ENCODE measurements at places on chromosomes 3 and 15.

- no peak for DNase-seq
Observed at GRCh38 chr3:167487556-167487955, 13.7 kb upstream of the SERPINI2 start.

GRCh38 chr3:8589880-8590556 lies 54.6 kb downstream of the SSUH2 start:
- no peak for DNase-seq

DNA sequence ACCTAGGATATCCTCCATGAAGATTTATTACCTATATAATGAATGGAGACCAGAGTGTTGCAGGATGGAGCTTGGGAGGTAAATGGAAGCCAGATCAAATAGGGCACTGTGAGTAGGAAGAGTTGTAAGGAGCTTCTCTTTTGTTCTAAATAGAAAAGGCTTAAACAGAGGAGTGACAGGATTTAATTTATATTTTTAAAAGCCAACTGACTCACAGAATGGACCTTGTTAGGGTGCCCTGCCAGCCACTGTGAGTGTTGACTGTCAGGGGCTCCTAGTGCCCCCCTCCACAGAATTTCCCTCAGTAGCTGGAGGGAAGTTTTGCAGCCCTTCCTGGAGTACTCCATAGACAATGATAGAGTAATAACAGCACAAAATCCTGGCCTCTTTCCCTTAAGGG lies 547.5 kb downstream of the MCTP2 start:
- DNase-seq, result no peak

DNA sequence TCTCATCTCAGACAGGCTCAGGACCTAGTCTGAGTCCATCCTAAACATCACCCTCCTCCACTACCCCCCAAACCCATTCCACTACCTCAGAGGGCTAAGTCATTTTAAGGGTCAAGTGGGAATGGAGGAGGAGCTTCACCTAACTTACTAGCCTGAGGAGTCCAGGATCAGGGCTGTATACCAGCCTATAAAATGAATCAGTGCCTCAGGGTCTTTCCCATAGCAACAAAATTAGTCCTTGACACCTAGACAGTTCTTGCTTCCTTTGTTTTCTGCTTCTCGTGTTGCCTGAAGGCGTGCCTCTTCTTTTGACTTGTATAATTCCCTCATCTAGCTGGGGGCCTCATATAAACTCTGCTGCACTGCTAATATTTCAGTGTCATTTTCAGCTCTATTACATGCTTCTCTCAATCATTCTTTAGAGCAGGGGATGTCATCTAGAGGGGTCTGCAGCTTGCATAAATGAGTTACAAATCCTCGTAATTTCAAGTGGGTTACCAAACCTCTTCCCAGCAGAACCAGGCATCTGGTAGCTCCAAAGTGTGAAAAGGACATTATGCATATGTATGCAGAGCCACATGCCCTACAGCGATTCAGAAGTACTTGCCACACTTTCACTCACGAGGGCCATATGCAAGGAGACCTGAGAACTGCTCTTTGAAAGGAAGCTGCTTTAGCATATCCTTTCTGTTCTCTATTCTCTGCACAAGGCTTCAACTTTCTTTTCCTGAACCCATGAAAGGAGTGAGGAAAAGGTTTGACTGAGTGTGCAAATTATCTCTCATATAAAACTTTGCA lies 311.7 kb upstream of the SEMA6D start:
- DNase-seq, result no peak

GRCh38 chr15:47991357-47991756 lies 129.4 kb upstream of the SLC24A5 start:
- DNase-seq, result no peak

GRCh38 chr3:174223626-174224025 lies 635.5 kb upstream of the NAALADL2 start:
- DNase-seq, result no peak

- DNase-seq, result no peak
Observed at GRCh38 chr3:15009167-15009566, 55.9 kb downstream of the MRPS25 start.

- no peak for DNase-seq
Observed at GRCh38 chr3:183087184-183087583, 12.1 kb downstream of the MCCC1 start.

DNA sequence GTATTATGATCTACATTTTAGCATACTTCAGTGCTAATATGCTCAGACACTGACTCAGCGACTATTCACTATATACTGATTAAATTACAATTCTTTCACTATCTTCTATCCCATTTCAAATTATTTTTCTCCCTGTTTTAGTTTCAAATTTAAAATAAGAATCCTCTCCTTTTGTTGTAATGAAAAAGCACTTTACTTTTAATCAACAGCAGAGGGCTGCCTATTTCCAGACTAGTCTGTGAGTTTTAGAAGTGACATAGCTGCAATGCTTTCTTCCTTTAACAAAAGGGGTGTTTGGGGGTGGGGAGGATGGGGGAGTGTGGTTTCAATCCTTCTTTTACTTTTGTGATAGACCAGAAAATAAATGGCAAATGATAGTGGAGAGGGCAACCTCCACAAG lies 2.4 kb downstream of the NEDD4 start:
- DNase-seq, result no peak

DNA sequence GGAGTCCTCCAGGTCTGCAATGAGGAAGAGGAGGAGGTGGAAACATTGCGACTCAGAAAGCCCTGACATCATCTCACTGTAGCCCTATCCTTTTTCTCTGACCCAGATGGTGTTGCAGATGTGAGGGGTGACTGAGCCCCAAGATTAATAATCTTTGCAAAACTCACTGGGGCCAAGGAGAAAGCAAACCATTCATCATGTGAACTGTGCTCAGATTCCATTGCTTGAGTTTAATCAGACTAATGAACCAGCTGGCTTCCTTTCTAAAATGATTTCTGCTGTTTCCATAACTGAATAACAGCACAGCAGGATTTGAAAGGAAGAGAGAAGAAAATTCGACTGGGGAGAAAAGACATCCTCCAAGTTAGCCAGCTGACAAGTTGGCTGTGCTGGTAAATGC lies 13.4 kb upstream of the DGKG start:
- DNase-seq, result no peak

DNA sequence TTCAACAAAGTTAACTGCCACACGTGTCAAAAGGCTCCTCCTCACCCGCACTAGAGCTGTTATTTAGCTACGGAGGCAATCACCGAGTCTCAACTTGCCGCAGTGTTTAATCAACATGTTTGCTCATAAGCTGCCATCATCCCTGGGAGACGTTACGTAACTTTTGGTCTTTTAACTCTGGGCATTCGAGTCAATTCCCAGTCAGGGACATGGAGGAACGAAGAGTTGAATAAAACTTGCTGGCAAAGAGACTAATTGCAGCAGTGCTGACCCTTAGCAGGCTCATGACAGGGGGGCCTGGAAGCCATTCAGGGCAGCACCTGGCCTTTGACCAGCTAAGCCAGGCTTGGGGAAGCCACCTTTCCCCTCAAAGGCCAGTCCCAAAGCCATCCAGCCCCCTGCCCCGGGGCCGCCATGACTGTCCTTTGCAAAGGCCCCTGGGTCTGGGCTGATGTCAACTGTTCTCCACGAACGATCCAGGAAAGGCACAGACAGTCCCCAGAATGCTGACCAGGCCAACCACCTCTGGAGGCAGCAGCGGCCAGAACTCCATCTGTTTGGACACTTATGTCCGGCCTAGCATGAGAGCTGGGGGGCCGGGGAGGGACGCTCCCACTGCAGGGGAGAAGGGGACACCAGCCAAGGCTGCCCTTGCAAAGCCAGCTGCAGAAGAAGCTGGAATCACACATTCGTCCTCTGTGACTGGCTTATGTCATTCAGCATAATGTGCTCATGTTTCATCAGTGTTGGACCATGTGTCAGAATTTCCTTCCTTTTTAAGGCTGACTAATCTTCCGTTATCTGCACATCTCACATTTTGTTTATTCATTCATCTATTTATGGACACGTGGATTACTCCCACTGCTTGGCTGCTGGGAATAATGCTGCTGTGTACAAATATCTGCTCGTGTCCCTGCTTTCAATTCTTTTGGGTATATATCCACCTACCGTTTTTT lies 43.7 kb downstream of the PCSK6 start:
- no peak for DNase-seq

DNA sequence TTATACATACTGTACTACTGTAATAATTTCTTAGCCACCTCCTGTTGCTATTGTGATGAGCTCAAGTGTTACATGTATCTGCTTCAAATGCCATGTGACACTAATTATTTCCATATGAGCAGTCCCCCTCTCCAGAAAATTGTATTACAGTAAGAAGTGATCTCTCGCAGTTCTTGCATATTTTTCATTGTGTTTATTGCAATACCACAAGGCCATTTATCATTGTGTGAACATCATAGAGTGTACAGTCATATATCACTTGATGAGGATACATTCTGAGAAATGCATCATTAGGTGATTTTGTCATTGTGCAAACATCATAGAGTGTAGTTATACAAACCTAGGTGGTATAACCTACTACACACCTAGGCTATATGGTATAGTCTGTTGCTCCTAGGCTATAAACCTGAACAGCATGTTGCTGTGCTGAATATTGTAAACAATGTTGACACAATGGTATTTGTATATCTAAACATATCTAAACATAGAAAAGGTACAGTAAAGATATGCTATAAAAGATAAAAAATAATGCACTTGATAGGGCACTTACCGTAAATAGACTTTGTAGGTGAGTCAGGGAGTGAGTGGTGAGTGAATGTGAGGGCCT lies 189.6 kb upstream of the MLF1 start:
- DNase-seq, result no peak

Measured in activated CD8-positive, alpha-beta memory T cell treated with anti-CD3 and anti-CD28 coated beads for 24 hours (primary cell).